Fibroblast of skin of abdomen (primary cell): ENCODE measurements at places on chromosomes 12 and 14.
A peak's percentile ranks its signal among the peaks of the same experiment; 100 is the strongest.

- DNase-seq, result no peak
Observed at GRCh38 chr14:104895207-104895785, 29.4 kb upstream of the PLD4 start.

DNA sequence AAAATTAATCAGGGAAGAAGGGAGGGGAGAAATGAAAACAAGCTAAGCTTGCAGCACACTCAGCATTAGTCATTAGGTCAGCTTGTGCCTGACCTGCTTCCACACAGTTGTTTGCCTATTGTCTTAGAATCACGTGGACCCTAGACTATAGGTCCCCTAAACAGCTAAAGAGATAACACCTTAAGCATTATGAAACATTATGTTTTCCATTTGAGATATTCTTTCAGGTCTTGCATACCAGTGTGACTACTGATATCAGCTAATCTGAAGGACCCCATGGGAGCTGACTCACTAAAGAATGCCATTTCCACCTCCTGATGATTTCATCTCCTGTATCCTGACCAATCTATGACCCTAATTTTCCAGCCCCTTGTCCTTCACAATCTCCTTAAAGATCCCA lies 154.1 kb upstream of the FUT8 start:
- peak; percentile 73 for DNase-seq

GRCh38 chr14:94773061-94773648 lies 3.2 kb upstream of the GSC start:
- no peak for DNase-seq

DNA sequence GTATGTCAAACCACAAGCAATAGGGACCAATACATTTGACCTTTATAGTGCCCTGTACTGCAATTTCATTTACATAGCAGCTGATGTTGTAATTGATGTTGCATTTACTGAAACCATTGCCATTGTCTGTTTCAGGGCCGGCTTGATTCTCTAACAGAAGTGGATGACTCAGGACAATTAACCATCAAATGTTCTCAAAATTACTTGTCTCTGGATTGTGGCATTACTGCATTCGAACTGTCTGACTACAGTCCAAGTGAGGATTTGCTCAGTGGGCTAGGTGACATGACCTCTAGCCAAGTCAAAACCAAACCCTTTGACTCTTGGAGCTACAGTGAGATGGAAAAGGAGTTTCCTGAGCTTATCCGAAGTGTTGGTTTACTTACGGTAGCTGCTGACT lies 216.0 kb downstream of the AKAP6 start:
- DNase-seq, result no peak

DNA sequence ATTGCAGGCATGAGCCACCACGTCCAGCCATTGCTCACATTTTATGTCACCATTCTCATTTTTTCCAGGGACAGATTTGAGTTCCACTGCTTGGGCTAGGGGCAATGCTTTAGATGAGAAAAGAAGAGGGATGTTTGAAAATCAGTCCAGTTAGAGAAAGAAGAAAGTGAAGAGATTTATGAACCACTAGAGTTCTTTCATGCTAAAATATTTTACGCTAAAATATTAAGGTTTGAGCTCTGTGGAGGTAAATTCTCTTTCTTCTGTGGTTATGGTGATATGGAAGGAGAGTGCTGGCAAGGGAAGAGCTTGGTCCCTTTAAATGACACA lies 21.5 kb downstream of the CFL2 start:
- DNase-seq, result no peak

DNA sequence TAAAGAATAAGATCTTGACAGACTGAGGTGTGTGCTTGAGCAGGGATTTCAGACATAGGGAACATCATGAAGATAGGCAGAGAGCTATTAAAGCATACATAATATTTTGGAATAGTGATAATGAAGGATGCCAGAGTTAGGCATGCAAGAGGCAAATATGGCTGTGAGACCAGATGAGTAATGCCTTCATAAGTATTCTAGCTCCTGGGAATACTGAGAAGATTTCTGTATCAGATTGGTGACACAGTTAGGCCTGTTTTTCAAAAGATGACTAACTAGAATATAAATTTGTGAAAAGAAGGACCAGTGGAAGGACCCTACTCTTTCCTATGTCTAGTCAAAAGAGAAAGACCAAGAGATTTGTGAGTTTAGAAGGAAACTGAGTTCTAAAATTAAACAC lies 108.8 kb downstream of the TXNDC16 start:
- DNase-seq, result peak; percentile 2

DNA sequence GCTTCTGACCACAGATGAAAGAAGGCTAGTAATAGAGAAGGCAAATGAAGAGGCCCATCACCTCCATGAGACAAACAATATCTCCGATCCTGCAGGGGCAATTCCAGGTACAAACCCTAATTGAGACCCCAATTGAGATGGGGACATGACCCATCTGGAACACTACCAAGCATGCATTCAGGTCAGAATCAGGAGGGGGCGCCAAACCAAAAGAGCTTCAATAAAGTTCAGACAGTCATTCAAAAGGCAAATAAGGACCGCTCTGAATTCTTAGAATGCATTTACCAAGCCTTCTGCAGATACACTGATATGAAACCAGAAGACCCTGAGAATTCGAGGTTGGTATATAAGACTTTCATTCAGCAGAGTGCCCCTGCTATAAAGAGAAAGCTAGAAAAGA lies 10.2 kb upstream of the EDDM3B start:
- no peak for DNase-seq

- DNase-seq, result peak; percentile 58
Observed at GRCh38 chr12:56220611-56221231, 1.0 kb downstream of the RNF41 start.

GRCh38 chr12:84313323-84313675 lies 599.3 kb downstream of the SLC6A15 start:
- no peak for DNase-seq

DNA sequence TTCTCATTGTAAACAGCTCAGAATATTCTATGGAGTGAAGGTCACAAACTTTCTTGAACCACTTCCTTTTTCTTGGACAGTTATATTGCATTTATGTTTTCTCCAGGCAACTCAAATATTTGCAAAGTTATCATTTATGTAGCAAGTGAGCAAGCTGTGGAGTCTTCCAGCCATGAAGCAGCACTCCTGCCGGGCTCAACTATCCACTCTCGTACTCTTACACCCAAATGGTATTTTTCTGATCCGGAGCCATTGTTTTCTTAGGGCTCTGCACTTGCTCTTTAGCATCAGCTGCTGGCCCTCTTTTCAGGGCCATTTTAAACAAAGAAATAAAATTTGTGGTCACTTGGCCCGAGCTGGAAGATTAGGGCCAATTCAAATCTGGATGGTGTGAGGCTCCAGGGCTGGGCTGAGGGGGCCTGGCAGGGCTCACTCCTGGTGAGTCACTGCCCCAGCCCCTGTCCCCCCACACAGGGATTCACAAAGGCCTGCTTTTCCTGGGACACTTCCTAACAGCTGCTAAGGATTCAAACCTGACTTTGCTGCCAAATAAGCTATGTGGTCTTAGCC lies 19.7 kb downstream of the SYNE3 start:
- peak; percentile 58 for DNase-seq

GRCh38 chr12:52027085-52027843 lies 20.5 kb downstream of the TAMALIN start:
- DNase-seq, result no peak

GRCh38 chr14:103448097-103448496 lies 62.9 kb downstream of the MARK3 start:
- no peak for DNase-seq

GRCh38 chr12:80129895-80130530 lies 30.7 kb downstream of the OTOGL start:
- DNase-seq, result peak; percentile 83

DNA sequence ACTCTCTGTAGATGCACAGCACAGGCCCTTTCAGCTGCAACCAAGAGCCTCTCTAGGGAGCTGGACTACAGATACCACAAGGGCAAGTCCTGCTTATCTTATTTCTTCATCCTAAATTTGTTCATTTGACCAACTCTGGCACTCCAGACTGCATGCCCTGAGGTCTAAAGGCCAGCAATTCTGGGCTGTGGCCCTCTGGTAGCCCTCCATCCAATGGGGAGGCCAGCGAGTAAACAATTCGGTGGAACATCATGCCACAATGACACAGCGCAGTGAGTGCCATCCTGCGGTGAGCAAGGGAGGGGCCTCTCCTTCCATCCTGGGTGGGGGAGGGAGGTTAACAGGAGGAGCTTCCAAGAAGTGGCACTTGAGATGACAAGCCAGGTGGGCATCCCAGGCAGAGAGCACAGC lies 652 bp upstream of the SELPLG start:
- no peak for DNase-seq
